ENCODE measurements at places on chromosomes 16 and 17. TPM values are rescaled to one million over a fixed set of nuclear protein-coding genes. Genes with fewer than 3 reads are reported as not detected.

Gene ATP1B2
- total RNA-seq: not detected

Gene NOD2
- 11.3 TPM for total RNA-seq

Gene P2RX5
- total RNA-seq: 46.5 TPM

Gene CYLD
- total RNA-seq: 222 TPM

Gene HS3ST3B1
- total RNA-seq: 10.8 TPM

DNA sequence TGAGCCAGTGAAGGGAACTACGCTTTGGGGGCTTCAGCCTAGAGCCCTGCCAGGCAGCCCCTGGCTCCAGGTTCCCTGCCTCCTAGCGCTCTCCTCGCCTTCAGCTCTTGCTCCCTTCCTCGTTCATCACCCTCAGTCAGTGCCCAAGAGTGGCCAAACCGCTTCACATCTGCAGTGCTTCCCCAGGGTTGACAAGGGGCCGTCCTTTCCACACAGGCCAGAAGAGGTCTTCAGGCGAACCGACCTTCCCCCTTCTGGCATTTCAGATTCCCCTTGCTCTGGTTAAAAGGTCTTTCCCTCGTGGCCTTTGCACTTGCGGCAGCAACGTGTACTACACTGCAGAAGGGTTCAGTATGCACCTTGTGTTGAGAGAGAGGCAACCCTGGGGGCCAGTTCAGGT is 4.1 kb downstream of the RASD1 start:
- no peak for DNase-seq

GRCh38 chr17:34656801-34657200 is 77.4 kb downstream of the TMEM132E start:
- no peak for DNase-seq

DNA sequence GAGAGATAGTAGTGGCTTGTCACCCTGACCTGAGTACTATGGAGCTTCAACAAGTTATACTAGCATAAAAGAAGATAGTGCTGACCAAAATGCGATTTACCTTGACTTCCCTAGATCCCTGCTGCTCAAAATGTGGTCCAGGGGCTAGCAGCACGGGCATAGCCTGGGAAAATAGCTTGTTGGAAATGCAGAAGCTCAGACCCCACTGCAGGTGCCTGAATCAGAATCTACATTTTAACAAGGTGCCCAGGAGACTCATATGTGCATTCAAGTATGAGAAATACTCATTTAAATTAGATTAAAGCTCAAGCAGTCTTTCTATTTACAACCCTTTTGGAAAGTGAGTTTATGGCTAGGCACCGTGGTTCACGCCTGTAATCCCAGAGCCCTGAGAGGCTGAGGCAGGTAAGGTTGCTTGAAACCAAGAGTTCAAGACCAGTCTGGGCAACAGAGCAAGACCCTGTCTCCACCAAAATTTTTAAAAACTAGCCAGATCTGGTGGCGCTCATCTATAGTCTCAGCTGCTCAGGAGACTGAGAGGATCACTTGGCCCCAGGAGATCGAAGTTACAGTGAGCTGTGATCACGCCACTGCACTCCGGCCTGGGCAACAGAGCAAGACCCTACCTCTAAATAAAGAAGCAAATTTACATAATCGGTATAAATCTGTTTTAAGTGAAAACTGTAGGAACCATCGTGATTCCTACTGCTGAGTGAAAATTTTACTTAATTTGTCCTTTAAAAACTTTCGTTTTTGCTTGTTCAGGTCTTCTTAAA is 7.3 kb downstream of the APOH start:
- DNase-seq: no peak

DNA sequence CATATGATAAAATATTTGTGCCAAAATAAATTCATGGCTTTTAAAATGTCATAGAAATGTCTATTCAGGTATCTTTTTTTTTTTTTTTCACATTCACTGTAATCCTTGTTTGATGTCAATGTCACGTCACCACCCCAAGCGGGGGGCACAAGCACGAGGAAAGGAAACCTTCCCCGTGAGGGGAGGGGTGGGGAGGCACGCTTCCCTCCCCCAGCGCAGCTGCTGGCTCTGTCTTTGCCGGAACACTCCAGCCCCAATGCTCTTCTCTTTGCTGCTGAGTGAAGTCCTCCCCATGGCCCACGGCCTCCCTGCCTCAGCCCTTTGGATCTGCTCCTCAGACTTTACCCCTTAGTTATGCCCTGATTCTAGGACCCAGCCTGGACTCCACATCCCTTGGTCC is 1.5 kb downstream of the SLC35G3 start:
- DNase-seq: no peak

DNA sequence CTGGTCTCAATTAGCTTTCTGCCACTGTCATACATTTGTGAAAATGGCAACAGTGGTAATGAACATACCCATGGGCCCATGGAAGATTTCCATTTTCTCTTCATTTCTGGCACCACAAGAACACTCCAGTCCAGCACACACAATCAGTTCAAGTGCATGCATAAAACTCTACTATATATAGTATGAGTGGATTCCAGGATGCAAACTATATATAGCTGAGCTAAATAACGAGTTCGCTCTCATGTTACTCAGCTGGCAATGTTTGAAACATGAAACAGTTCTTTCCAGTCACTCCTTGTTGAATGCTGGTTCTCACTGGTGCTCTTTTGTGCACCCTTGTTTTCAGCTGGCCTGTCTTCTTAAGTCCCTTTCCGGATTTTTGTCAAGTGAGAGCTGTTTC is 75.2 kb upstream of the DHX40 start:
- DNase-seq: no peak

DNA sequence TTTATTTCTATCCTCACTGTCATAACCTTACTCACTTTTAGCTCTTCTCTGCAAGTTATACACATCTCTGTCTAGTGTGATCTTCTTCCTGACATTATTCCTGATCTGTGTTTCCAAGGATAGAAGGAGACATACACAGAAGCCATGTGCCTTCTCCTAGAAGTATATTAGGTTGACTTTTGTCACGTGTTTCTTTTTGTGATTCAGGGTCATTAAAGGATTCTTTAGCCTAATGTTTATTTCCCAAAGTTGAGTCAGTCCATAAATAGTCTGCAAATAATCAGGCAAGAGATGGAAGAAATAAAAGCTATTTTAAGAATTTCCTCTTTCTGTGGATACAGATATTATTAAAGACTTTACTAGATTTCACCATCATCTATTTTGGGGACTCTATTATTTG is 214.1 kb upstream of the GOT2 start:
- DNase-seq: no peak

DNA sequence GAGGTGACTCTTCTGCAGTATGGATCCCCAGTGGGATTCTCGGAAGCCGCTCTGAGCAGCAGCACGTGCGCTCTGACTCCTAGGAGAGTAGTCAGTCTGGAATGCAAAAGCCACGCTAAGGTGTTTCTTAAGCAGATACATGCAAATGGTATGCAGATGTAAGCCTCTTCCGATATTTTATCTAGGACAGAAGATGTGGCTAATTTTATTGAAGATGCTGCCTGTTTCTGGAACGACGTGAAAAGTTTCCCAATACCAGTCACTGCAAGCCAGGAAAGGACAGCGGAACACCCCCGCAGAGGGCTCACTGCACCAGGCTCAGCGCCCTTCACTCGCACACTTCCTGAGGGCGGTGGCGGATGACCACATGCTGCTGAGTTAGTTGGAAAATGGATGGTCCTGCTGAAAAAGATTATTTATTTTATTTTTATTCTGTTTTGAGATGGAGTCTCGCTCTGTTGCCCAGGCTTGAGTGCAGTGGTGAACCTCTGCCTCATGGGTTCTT is 10.1 kb downstream of the FADS6 start:
- no peak for DNase-seq

GRCh38 chr17:36464765-36465088 is 21.8 kb upstream of the ZNHIT3 start:
- DNase-seq: no peak

DNA sequence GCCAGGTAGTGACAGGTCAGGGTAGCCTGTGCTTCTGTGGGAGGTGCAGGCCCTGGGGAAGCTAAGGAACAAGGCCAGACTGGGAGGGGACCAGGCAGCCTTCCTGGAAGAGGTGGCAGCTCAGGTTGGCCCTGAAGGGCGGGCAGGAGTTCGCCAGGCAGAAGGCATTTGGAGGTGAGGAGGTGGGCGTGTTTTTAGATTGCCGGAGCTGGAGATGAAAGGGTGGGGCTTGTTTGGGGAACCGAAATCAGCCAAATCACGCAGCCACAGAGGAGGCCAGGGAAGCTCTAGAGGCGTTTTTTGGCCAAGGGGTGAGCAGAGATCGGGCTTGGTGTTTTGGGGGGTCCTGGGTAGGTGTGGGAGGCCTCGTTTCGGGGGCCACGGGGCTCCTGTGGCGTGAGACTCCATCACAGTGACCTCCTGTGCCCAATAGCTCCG is 7.6 kb downstream of the ADCY7 start:
- peak; percentile 53 for DNase-seq

- DNase-seq: no peak
Observed at GRCh38 chr16:87389245-87389644, 2.9 kb upstream of the MAP1LC3B start.

DNA sequence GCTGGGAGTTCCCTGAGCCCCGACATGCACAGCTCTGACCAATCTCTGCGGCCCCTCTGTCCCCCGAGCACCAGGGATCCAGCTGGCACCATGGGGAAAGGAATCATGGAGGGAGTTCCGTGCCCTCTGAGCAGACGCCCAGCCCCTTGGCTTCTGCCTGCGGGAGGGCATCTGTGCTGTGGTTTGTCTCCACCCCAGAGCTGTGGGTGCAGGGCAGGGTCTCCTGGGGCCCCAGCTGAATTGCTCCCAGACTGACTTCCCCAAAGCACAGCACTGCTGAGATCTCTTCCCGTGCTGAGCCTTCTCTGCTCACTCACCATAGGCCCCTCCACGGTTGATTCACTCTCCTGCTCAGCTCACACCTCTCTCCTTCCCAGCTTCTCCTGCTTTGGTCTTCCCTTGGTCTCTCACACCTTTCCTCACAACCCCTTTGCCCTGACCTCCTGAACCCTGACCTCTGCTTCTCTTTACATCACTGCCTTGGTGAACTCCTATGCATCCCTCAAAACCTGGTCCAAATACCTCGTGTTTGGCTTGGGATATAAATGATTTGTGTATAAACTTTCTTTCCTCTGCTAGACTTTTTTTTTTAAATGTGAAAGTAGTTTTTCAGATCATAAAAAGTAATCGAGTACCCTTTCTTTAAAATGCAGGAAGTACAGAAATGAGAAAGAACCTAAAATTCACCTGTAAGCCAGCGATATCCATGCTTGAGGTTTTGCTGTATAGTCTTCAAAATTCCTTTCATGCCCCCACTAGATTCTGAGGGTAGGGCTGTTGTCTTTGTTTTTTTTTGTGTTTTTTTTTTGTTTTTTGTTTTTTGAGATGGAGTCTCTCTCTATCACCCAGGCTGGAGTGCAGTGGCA is 265.3 kb downstream of the SEC14L1 start:
- DNase-seq: no peak

DNA sequence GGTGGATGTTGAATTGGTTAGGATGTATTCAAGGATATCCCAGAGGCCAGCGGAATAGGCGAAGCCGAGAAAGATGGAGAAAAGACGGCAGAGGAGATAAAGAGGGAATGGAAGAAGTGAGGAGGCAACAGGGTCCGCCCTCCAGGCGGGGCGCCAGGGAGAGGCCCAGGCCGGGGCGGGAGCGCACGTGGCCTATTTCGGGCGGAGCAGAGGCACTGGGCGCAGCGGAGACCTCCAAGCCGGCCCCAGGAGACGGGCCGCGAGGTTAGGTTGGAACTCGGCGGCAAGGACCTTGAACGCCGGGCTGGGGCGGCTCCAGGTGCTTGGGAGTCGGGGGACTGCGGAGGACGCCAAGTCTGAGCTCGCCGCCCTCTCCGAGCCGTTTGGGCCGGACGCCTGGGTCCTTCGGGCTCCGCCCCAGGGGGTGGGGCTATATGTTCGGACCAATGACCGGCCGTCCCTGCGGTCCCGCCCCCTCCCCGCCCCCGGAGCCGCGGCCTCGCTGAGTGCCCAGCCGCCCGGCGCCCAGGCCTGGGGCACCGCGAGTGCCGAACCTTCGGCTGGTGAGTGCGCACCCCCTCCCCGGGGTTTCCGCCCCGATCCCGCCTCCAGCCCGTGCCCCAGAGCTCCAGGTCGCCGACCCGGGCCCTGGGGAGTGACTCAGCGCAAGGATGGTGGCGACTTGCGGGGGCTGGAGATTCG is at the start of gene ZNF771:
Gene ZNF771 (plus strand): TSS at position 505 of the 702 bp plus-strand sequence. CDS start 448 bp downstream, outside the sequence.
- peak; percentile 94 for DNase-seq

DNA sequence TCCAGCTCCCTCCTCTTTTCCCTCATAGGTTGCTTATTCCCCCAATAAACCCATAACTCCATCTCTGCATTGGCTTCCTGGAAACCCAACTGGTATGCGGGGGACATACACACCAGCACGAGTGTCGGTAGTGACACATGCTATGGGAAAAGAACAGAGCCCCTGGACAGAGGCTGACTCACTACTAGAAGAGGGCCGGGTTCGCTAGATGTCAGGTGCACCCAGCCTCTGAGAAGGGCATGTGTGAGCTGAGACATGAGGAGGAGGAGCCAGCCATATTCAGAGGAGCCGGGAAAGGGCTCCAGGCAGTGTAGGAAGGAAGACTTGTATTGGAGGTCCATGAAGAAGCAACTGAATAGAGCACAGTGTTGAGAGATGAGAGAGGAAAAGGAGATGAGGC is 241.1 kb downstream of the SOX9 start:
- no peak for DNase-seq

Data from activated T-cell treated with anti-CD3 and anti-CD28 coated beads, Interleukin-2, amount 50 U/mL, for 72 hours (primary cell).